ENCODE measurements at places on chromosomes 1 and 21. TPM values are rescaled to one million over a fixed set of nuclear protein-coding genes. Genes with fewer than 3 reads are reported as not detected.
A peak's percentile ranks its signal among the peaks of the same experiment; 100 is the strongest.

DNA sequence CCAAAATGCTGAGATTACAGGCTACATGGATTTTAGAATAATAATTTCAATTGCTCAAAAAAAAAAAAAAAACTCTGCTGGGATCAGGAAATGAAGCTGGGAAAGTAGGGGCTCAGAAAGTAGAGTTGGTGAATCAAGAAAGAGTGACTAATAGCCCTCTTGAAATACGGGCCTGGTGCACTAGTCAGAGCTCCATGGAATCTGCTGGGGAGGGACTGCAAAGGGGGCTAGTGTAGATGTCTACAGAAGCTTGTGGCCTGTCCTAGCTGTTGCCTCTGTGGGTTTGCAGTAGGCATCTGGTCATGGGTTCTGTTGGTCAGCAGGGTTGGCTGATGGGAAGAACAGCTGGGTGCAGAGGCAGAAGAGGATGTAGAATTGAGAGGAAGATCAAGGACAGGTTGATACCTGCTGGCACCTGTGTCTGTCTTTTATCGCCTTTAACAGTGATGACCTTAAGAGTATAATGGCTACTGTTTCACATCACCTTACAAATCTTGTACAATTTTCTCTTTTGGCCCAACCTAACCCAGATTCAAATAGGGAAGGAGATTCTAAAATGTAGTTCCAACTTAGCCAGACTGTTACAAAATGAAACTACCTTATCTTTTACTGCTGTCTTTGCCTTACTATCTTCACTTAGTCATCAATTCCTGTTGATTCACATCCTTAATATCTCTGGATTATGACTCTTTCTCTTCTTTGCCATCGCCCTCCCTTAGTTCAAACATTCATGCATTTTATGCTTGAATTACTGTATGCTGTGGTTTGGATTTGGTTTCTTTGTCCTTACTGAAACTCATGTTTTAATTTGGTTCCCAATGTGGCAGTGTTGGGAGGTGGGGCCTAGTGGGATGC is 126.2 kb downstream of the GIPC2 start:
- peak; percentile 88 for DNase-seq

Gene CYP4A22
- not detected for total RNA-seq

- peak; percentile 66 for DNase-seq
Measured at GRCh38 chr1:167110586-167110985, 16.7 kb downstream of the STYXL2 start.

Gene COL16A1
- total RNA-seq: 5.3 TPM

- DNase-seq: no peak
Measured at GRCh38 chr21:33029975-33030461, 4.3 kb downstream of the OLIG2 start.

DNA sequence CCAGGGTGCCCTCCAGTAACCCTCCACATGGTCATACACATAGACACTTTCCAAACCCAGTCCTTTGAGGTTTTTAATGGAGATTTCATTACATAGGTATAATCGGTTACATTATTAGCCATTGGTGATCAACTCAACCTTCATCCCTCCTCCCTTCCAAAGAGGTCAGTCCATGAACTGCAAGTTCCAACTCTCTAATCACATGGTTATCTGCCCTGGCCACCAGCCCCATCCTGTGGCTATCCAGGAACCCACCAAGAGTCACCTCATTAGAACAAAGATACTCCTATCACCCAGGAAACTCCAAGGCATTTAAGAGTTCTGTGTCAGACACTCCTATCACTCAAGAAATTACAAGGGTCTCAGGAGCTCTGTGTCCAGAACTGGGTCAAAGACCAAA is 12.2 kb downstream of the ATP1A4 start:
- no peak for DNase-seq

Measured in HT1080 (cell line).